Activated CD4-positive, alpha-beta T cell treated with anti-CD3 and anti-CD28 coated beads for 24 hours (primary cell): ENCODE measurements at places on chromosomes 11 and 22.

DNA sequence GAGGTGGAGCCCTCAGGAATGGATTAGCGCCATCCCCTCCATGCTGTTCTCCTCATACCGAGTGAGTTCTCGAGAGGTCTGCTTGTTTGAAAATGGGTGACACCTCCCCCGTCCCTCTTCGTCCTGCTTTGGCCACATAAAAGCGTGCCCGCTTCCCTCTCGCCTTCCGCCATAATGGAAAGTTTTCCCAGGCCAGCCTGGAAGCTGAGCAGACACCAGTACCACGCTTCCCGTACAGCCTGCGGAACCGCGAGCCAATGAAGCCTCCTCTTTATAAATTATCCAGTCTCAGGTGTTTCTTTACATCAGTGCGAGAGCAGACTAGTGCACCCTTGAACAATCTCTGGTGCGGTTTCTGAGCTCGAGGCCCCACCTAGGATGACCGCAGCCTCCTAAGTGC, 12.8 kb downstream of the ALG12 start:
- no peak for DNase-seq

GRCh38 chr11:85922367-85922766, 67.2 kb downstream of the CCDC83 start:
- DNase-seq, result no peak

DNA sequence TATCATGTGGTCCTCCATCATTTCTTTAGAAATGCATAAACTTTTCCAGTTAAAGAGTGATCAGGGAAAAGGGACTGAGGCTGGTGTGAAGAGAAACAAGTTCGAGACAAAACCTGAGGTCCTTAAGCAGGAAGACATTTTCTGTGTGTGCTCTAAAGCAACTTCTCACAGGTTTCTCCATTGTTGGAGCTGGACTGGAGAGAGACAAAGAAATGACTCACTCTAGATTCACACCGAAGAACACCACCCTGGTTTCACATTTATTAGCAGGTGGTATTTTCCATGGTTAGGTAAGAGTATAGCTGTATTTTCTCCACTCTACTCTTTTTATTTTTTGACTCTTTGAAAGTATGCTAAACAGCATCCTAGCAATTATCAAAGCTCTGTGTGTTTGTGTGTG, 736.4 kb downstream of the KCNA4 start:
- no peak for DNase-seq

GRCh38 chr11:75548595-75549272, 13.3 kb upstream of the SERPINH1 start:
- DNase-seq, result no peak

DNA sequence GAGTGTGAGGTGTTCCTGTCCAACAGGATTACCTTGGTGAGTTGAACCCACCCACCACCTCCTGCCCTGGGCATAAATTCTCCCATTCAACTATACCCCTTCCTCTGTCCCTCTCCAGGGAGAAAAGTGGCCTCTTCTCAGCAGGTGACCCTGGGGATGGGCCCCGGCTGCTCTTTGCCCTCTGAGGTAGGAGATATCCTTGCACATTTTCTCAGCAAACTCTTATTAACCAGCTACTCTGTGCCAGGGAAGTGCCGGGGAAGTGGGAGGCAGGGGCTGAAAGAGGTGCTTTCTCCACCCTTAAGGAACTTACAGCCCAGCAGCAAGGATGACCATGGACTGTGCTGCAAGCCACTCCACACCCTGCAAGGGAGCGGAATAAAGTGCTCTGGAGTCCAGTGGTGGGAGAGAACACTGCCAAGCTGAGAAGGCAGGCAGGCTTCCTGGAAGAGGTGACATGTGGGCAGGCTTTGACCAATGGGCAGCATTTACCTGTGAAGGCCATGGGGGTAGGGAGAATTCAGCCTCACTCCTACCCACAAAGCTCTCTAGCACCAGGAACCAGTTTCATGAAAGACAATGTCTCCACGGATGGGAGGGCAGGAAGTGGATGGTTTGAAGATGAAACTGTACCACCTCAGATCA, 21.9 kb upstream of the OAF start:
- no peak for DNase-seq

DNA sequence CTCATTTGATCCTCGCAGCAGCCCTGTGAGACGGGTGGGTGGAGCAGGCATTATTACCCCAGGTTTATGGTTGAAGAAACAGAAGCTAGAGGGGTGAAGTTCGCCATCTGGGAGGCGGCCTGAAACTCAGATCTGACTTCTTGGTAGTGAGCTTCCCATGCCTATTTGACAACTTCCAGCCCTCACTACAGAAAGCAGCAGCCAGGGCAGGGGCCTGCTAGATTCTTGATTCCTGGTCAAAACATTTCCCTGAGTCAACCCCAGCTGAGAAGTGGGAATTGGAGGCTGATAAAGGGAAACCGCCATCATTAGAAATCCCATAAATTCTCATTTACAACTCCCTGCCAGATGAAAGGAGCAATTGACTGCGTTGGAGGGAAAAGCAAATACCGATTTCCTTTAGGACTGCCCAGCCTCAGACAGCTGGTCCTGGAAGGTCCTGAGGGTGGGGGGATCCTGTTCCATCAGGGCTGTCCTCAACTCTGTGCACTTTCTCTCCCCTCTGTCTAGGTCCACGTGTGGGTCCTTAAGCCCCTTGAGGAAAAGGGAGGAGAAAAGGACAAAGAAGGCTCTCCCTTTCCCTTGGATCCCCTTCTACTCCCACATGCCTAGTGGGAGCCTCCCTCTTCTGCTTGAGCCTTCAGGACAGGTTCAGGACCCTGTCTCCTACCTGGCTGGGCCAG, 10.2 kb upstream of the NECTIN1 start:
- DNase-seq, result no peak

DNA sequence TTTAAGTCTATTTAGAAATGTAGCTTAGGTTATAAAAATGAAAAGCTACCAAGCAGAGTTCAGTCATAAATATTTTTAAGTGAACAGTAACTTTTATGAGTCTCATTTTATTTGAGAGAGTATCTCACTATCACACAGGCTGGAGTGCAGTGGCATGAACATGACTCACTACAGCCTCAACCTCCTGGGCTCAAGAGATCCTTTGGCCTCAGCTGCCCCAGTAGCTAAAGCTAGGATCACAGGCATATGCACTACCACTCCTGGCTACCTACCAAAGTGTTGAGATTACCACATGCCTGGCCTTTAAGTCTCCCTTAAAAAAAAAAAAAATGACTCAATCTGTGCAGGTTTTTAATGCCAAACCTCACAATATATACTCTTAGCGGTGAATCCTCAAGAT, 34.7 kb upstream of the CLNS1A start:
- DNase-seq, result no peak

DNA sequence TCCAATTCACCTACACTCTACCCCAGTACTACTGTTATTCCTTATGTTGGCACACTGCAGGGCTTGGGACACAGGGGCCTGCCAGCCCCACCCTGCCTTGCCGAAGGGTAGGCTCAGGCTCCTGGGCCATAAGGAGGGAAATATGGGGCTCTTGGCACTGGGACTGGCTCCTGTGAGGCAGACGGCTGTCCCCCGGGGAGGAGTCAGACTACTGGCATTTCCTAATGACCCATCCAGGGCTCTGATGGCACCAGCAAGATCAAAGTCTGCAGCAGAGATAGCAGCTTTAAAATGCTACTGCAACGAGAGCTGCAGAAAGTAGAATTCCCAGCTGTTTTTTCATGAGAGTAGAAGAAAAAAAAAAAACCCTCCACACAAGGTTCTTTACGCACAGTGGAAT, 42.2 kb upstream of the CYP2D6 start:
- no peak for DNase-seq

DNA sequence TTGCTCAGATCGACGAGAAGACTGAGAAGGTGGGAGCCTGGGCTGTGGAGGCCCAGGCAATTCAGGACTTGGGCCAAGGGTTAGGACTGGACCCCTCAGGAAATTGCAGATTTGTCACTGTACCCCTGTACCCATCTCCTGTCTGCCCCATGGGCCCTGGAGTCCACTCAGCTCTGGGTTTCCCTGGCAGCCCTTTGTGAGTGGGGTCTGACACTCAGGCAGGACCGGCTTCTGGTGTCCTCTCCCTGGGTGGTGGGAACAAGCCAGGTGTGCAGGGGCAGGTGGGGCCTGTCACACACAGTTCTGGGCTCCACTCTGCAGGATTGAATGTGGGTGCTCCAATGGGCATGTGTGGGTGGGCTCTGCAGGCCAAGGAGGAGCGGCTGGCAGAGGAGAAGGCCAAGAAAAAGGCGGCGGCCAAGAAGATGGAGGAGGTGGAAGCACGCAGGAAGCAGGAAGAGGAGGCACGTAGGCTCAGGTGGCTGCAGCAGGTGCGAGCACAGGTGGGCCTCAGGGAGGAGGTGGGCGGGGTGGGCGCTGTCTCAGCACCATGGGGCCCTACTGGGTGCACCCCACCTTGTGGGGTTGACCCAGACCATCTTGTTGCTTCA, 21.6 kb downstream of the INCENP start:
- no peak for DNase-seq

DNA sequence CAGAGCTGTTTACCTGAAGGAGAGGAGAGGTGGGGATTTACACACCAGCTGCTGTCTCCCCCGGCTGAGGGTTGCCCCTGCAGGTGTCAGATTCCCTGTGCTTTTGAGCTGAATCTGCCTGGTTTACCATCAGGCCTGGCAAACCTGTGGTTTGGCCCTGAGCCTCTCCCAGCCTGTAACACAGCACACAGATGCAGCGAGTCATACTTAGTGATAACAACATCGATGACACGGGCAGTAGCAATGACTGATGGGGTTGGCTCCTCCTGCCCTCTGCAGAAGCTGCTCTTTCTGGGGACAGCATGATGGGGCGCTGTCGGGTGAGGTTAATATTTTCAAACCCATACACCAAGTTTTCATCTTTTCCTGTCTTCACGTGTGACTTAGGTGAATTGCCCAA, 380.0 kb upstream of the B3GAT1 start:
- DNase-seq, result no peak

DNA sequence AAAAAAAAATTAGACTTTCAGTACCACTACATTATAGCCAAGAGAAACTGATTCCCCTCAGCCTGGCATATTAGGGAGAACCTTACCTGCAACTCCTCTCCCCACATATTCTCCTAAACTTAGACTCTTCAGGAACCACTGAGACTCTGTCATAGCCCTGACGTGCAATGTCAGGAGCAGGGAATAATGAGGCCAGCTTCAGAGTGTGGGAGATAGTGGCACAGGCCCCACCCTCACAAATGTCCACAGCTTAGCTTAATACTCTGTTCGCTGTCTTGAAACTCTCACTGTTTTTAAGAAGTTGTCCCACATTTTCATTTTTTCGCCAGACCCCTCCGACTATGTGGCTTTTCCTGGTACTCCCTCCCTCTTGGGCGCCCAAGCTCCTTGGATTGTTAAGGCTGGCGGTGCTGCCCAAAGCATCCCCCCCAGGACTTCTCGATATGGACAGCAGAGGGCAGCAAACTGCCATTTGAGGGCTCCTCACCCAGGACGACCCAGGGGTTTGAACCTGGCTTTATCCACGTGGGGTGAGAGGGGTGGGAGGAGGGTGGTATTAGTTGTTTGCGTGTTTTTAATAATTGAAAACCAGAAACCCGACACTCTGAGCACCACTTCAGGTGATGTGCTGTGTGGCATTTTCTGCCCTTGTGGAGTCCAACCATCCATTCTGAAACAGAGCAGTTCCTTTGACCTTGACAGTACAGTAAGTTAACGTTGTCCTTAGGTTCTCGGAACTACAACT, 45.2 kb upstream of the RASSF10 start:
- peak; percentile 58 for DNase-seq

- DNase-seq, result no peak
These were observed 22.9 kb downstream of the CDKN1C start for GRCh38 chr11:2862395-2863275.

GRCh38 chr11:75502138-75502537, 23.6 kb downstream of the GDPD5 start:
- no peak for DNase-seq

- DNase-seq, result no peak
These were observed 132.1 kb upstream of the BMAL1 start for GRCh38 chr11:13145461-13145860.

GRCh38 chr11:70912226-70912840, 340.0 kb downstream of the SHANK2 start:
- DNase-seq, result no peak

DNA sequence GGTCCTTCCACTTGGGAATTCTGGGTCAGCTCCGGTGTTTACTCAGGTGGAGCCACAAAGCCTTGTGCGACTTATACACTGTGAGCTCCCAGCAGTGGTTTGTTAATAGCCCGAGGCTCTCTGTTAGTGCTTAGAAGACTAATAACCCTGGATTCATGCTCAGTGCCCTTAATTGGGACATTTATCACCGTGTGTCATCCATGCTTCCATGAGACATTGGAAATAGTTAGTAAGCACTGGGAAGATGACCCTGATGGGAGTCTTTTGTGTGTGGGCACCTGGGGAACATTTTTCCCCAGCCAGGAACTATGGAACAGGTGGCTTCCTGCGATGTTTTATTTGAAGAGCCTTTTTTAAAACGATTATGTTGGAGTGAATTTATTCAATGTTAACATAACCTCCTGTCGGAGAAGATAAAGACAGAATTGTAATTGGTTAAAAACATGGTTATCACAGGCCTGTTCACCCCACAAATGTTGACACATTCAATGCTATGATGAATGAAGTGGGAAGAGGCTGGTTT, 188.9 kb downstream of the MYO18B start:
- no peak for DNase-seq

DNA sequence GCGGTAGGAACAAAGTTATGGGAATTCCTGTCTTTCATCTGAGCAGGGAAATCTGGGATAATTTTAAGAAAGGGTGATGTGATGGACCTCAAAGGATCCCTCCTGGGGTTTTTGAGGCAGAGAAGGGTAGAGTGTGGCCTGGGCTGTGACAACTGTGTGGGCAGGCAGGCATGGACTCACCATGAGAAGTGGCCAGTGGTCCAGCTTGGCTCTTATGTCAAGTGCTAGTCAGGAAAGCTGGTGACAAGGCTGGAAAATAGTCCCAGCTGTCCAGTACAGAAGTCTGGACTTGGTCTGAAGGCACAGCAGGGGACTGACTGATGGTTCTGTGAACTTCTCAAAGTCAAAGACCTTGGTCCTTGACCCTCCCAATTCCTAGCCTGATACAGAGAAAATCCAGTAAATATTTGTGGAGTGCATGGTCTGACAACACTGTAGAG, 1.7 kb downstream of the PPFIBP2 start:
- no peak for DNase-seq

DNA sequence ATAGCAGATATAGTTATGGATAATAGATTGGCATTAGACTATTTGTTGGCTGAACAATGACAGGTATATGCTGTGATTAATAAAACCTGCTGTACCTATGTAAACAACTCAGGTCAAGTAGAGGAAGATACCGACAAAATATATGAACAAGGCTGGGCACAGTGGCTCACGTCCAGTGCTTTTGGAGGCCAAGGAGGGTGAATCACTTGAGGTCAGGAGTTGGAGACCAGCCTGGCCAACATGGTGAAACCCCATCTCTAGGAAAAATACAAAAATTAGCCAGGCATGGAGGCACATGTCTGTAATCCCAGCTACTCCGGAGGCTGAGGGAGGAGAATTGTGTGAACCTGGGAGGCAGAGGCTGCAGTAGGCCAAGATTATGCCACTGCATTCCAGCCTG, 14.0 kb upstream of the CHKA start:
- no peak for DNase-seq
